ENCODE measurements at places on chromosomes 4 and X. TPM values are rescaled to one million over a fixed set of nuclear protein-coding genes. Genes with fewer than 3 reads are reported as not detected.

RAI2 gene
- total RNA-seq: 1.6 TPM

TMEM47 gene
- total RNA-seq: 14.2 TPM

REELD1 gene
- not detected for total RNA-seq

NEXMIF gene
- total RNA-seq: not detected

GUCY1A1 gene
- total RNA-seq: 33.7 TPM

AMER1 gene
- 0.81 TPM for total RNA-seq

DCAF12L2 gene
- total RNA-seq: not detected

CITED1 gene
- 0.16 TPM for total RNA-seq

IGSF1 gene
- not detected for total RNA-seq

PGAM4 gene
- not detected for total RNA-seq

TRIM61 gene
- not detected for total RNA-seq

MID1 gene
- 11.5 TPM for total RNA-seq

CXCL11 gene
- total RNA-seq: 5.7 TPM

CYP4V2 gene
- total RNA-seq: 3.7 TPM

VEGFC gene
- 4.5 TPM for total RNA-seq

TLL1 gene
- 12.5 TPM for total RNA-seq

RBM46 gene
- total RNA-seq: not detected

CXCL13 gene
- total RNA-seq: not detected

RPS6KA6 gene
- 0.94 TPM for total RNA-seq
